ENCODE measurements at places on chromosomes 1 and 21.

DNA sequence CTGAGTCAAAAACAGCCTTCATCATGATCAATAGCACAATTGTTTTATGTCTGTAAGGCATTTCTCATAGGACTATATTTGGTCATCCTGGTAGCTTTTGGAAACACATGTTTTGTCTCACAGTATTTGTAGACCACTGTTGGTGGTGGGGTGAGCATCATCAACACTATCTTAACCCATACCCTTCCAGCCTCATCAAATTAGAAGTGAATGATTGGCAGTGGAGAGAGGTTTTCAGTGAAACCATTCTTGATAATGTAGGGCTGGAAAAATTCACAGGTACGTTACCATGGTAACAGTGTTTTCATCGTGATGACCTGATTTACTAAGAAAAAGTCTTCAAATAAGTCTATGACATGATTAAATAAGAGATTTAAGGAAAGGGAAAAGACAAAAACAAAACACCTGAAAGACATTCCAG, 45.3 kb upstream of the C1orf105 start:
- no peak for DNase-seq

DNA sequence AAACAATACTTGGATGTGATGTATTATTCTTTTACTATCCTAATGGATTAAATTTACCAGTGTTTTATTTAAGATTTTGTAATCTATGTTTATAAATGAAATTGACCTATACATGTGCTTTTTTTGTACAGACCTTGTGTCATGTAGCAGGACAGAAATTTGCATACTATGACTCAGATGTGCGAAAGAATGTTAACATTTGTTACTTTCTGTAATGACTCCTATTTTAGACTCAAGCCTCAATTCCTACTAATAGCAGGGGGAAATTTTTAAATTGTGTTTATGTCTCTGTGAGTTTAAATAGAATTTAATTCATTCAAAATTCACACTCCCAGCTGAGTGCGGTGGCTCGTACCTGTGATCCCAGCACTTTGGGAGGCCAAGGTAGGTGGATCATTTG, 21.8 kb upstream of the RIMKLA start:
- DNase-seq, result no peak

- no peak for DNase-seq
Measured at GRCh38 chr21:42654179-42654912, 925 bp downstream of the PDE9A start.

DNA sequence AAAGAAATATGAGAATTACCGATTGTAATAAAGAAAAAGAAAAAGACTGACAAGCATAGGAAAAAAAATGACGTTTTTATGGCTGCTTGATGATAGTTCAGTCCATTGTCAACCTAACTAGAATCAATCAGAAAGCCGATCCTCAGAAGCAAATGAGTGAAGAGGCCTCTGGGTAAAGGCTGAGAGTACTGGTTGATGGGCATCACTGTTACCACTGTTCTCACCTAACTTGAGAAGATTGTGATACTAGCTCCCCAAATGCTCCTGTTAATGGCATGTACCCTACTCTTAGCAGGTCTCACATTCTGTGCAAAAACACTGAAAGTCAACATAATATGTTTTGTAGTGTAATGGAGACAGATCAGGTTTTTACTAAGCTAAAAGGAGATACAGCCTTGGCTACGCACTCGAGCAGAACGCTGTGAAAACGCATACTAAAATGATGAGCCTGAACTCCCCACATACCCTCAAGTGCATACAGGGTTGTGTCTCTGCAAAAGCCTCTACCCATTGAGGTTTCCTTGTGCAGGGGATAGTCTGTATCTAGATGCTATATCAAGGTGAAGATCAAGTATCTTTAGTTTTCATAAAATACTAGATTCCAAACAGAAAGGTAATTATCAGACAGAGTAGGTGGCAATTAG, 554.6 kb downstream of the SMYD3 start:
- no peak for DNase-seq

GRCh38 chr1:10759413-10760200, 36.8 kb downstream of the CASZ1 start:
- no peak for DNase-seq

- DNase-seq, result no peak
Measured at GRCh38 chr1:51976846-51977602, 13.5 kb downstream of the RAB3B start.

DNA sequence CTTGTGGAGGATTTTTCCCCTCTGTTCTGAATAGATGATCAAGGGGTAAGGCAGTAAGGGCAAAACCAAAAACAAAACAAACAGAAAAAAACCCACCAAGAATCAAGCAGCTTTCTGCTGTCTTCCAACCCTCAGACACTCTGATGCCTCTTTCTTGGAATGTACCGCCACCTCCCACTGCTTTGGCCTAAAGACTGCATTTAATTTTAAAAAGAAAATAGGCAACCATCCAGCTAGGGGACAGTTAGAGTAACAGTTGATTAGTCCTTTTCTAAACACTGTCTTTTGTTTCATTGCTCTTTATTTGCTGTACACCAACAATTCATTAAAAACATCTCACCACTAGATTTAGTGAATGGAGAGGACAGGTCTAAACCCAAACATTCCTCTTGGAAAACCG, 21.5 kb downstream of the WLS start:
- no peak for DNase-seq

DNA sequence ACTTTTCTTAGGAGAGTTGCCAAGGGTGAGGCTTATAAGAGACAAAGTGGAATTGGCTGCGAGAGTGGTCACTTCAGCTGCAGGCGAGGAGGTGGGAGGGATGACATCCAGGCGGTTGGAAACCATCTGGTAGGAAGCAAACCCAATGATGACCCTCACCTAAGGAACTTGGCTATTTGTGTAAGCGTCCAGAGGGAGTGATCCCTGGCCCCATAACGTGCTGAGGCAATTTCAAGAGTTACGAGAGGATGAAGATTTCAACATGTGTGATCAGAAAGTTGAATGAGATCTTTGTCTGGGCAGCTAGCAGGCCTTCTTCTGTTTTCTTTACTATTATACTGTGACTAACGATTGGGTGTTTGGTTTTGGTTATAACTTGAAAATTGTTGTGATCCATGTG, 102.7 kb upstream of the VANGL1 start:
- DNase-seq, result no peak

- no peak for DNase-seq
Measured at GRCh38 chr21:14572204-14572780, 26.2 kb upstream of the SAMSN1 start.

DNA sequence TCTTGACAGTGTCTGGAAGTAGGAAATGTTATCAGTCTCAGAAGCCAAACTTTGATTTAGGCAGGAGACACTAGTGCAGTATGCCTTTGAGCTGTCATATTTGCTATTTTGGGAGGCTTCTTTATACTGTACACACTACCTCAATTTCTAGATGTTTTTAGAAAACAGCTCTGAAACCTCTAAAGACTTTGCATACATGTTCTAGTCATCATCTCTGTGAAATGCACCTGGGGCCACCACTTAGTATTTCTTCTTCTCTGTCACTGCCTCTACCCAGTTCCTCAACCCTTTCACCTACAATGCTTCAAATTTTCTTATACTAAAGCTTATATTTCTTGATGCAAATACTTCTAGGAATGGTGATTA, 29.1 kb upstream of the PLA2G4A start:
- no peak for DNase-seq

DNA sequence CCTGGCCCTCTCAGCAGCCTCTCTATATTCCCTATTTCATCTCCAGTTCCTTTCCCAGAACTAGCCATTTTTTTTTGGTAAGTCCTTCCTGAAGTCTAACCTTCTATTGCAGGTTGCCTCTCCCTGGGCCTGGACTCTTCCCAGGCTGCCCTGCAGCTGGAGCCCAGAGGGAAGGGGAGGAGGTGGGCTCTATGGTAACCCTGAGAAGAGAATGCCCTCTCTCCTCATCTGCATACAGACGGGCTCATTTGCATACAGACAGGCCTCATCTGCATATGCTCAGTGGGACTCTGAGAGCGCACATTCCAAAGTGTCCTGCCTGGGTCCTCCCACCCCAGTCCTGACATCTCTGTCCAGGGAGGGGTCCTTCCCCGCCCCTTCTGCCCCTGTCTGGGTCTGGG, 32.7 kb downstream of the RHBG start:
- DNase-seq, result no peak

GRCh38 chr1:1054971-1055370, 19.1 kb downstream of the RNF223 start:
- no peak for DNase-seq

- DNase-seq, result no peak
Measured at GRCh38 chr1:20443703-20444586, 42.1 kb downstream of the CAMK2N1 start.

DNA sequence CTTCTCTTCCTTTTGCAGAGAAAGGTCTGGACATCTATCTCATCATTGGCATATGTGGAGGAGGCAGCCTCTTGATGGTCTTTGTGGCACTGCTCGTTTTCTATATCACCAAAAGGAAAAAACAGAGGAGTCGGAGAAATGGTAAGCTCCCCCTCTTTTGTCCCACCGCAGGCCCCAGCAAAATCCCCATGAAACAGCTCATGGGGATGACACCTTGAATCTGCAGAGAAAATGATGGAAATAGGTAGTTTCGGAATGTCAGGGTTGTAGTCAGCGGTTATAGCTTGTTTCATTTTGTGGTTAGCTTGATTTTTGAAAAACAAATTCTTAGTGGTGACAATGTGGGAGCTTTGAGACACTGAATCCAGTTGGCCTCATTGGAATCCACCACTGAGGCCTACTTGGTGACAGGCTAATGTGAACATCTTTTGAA, 10.3 kb downstream of the CD2 start:
- no peak for DNase-seq

All from trophoblast cell (in vitro differentiated cells and primary cell).